ENCODE measurements at places on chromosomes 6 and 20.

DNA sequence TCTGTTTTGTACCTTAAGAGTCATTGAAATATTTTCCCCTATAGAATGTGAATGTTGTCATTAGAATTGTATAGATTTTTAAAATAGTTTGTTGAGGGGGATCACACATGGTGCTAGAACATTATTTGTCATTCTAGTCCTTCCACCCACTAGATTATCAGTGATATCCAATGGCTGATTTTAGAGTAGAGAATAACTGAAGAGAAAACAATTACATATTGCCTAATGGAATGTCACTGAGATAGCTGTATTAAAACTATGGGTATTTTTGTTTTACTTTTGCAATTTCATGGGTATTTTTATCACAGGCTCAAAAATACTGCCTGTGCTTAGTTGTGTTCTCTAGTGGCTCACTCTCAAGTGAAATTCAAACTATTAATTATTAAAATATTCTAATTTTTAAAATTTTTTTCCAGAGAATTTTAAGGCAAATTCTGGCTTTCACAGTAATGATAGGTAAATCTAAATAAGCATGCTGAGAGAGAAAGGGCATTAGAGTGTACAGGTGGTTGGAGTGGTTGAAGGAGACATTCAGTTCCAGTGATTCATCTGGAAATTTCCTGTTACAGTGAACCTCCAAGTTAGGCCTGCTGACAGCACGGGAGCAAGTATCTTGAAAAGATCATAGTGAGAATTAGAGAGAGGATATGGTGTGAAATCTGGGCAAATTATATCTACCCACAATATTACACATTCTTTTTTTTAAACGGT is 399.6 kb downstream of the NKAIN2 start:
- no peak for DNase-seq

- DNase-seq, result no peak
These were observed 62.4 kb upstream of the TMEM200A start for GRCh38 chr6:130303431-130303830.

GRCh38 chr6:766625-767024 is 73.7 kb upstream of the EXOC2 start:
- DNase-seq, result no peak

- DNase-seq, result no peak
These were observed 67.9 kb downstream of the IGF2R start for GRCh38 chr6:160036790-160037206.

DNA sequence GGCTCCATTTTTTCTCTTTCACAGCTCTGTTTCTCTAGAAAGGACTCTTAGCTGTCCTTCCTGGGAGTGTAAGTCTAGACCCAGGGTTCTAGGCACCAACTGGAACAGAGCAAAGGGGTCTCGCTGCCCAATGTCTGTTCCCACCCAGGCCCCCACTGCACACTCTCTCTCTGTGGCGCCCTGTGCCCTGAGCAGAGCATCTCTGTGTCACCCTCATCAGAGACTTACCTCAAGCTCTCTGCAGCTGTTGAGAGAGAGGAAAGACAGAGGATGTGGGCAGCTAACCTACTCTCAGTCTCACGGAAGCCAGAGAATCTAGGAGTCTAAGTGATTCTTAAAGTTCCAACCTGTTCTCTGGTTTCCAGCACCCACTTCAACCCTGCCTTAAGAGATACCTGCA is 9.5 kb downstream of the NCR2 start:
- DNase-seq, result no peak
